ENCODE measurements at places on chromosomes 7 and 10.

- ATAC-seq = no peak
Observed at GRCh38 chr10:113018034-113018433, 68.0 kb downstream of the TCF7L2 start.

DNA sequence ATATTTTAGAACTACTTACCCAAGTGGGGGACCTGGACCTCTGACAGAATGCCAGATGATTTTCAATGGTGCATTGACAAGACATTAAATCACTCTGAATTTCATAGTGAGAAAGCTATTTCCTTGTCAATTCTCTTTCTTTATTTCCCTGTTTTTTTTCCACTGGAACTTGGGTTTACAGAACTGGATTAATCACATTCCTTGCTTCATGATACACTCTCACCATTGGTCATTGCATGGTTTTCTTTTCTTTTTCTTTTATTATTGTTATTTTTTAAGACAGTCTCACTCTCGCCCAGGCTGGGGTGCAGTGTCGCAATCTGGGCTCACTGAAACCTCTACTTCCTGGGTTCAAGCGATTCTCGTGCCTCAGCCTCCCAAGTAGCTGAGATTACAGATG, 38.5 kb upstream of the LBX1 start:
- ATAC-seq = no peak

DNA sequence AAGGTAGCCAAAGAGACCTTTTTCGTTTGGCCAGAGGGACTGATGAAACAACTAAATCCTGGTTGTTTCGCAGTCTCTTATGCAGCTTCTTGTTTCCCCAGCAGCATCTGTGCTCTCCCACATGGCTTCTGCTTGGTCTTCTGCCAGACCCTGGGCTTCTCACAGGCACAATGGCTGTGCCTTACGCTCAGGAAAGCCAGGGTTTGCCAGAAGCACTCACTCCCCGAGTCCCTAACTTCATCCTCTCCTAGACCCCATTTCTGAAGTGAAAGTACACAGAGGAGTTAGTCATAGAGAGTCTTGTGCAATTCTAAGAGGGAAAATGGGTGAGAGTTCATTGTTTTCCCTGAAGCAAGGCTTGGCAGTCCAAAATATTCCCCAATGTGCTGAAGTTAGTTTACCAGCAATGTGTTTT, 121.7 kb downstream of the EVX1 start:
- ATAC-seq = no peak

DNA sequence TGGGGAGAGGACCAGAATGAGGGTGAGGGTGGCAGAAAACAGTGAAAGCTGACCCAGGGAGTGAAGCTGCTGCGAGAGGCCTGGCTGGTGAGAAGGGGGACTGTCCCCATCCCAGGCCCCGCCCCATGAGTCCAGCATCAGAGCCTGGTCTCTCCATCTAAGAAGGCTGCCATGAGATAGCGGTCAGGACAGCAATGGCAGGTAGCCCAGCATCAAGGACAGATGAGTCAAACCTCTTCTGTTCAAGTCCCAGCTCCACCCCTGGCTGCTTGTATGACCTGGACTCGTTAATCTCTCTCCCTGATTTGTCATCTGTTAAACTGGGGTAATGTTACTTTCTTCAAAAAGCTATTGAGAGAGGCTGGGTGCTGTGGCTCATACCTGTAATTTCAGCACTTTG, 22.2 kb downstream of the GPNMB start:
- no peak for ATAC-seq

DNA sequence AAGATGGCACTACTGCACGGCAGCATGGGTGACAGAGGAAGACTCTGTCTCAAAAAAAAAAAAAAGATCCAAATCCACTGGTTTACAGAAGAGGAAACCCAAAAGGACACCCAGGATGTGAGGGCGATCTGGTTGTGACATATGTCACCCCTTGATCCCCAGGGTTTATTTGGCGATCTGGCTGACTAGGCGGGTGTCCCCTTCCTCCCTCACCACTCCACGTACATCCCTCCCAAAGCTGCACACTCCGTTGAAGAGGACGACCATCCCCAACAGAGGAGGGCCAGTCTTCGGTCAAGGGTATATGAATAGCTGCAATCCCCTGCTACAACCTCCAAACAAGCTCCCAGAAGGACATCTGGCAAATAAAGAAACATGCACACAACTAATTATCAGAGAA, 111.6 kb downstream of the HTR5A start:
- ATAC-seq = no peak

DNA sequence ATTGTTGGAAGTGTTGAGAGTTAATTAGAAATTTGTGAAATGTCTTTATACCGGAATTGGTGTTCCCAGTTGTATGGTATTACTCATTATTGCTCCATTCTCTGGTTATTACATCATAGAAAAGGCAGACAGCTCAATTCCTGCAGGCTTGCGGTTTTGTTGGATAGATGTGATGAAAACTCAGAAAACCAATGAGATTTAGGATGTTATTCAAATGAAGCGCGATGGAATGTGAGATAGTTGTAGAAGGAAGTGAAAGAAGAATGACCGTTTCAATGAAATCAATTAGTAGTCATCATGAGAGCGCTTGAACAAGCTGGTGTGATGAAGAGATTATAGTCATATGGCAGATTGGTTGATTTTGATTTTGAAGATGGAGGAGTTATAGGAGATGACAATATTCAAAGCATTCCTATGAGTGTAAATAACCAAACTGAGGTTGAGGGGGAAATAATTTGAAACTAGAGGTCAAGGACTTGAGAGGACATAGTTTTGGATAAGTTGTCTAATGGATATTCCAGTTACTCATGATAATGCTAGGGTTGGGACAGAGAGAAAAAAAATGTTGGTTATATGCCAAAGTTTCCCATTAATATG, 991.5 kb downstream of the NRG3 start:
- ATAC-seq = no peak

- no peak for ATAC-seq
Observed at GRCh38 chr7:94127026-94127425, 122.9 kb upstream of the BET1 start.

GRCh38 chr7:23469150-23469960, 936 bp downstream of the IGF2BP3 start:
- peak; percentile 23 for ATAC-seq

DNA sequence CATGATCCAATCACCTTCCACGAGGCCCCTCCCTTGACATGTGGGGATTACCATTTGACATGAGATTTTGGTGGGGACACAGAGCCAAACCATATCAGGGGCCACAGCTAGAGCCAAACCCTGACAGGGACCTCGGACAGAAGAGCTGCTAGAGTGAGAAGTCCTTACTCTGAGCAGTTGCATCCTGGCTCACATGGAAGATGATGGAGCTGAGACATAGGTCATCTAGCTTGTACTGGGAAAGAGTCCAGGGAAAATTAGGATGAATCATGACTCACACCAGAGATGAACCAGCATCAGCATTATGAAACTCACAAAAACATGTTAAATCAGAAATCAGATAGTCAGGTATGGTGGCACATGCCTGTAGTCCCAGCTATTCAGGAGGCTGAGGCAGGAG, 12.8 kb upstream of the FMC1 start:
- no peak for ATAC-seq

DNA sequence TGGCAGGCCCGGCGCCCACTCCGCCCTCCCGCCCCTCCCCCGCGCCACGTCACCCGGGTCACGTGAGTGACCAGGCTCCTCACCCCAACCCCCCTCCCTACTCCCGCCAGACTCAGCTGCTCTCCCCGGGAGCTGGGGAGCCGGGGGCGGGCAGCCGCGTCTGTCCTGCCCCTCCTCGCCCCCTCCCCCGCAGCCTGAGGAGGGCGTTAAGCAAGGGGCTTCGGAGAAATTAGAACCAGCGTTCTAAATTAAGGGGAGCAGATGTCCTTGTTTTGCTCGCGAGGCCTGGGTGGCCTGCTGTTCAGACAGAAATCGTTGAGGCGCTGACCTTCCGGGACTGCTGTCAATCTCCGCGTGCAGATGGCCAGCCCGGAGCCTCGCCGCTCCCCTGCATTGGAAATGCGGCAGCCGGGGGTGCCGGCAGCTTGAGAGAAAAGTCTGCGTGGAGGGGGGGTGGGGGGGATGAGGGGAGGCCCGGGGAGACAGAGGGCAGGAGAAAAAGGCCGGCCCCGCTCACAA, 102.2 kb upstream of the ZNF438 start:
- peak; percentile 58 for ATAC-seq

- no peak for ATAC-seq
Observed at GRCh38 chr7:77239471-77239870, 39.9 kb upstream of the FGL2 start.

- no peak for ATAC-seq
Observed at GRCh38 chr7:159139202-159139601, 5.5 kb downstream of the VIPR2 start.

- no peak for ATAC-seq
Observed at GRCh38 chr10:24357344-24358004, 148.5 kb downstream of the KIAA1217 start.

DNA sequence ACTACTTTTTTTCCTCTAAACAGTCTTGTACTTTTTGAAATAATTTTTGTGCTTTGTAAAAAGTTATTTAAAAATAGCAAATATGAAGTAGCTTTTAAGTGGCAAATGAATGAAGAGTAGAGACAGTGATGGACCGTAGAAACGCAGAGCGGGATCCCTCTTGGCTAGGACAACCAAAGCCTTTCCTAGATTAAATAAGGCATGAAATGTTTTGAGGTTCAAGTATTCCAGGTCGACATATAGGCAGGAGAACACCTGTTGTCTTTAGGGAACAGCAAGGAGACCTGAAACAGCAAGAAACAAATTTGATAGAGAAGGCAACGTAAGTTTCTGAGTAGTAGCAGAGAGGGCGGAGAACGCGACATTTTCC, 662 bp upstream of the PPRC1 start:
- no peak for ATAC-seq

- no peak for ATAC-seq
Observed at GRCh38 chr7:36278069-36278619, 111.5 kb upstream of the ANLN start.

GRCh38 chr7:22864301-22864700, 41.7 kb upstream of the TOMM7 start:
- no peak for ATAC-seq

DNA sequence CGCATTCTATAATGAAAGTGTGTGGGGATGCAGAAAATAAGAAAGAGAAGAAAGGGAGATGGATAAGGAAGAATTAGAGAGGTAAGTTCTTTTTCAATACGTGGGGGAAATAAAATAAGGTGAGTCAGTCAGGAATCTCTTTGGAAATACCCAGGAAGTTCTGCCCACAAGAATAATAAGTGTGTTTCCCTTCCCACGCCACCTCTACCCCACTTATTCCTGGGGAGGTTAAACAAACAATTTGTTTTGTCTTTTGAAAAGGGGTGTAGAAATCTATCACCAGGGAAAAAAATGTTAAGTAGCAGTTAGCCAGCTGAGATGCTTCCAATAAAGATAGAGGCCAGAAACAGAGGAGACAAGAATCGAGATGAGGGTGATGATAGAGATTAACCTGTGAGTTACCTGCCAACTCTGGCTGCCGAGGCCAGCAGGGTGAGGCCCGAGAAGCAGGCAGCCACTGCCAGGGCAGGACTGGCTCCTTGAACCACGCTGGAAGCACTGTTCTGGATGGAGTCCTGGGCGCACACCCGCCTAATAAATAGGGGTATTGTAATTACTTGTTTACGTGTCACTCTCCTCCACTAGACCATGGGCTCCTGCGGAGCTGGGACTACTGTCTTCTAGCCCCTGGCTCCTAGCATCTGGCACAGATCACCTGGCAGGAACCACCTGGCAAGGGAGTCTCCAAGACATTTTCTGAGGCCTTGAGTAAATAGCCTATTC, 191.3 kb downstream of the FGFR2 start:
- no peak for ATAC-seq

DNA sequence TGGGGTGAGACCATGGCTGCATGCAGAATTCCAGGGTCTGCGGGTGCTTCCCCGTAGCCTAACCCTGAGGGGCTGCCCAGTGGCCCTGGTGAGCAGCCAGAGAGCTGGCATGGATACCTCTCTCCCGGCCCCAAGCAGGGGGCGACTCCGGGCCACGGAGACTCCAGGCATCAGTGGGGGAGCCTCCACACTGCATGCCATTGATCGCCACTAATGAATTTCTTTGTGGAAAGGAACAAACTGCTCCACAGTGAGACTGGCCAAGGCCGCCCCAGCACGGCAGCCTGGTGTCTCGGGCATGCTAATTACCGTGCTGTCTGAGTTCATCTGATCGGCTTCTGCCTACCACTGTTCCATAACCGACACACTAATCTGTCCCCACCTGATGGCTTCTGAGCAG, 184.4 kb downstream of the GRID1 start:
- no peak for ATAC-seq

DNA sequence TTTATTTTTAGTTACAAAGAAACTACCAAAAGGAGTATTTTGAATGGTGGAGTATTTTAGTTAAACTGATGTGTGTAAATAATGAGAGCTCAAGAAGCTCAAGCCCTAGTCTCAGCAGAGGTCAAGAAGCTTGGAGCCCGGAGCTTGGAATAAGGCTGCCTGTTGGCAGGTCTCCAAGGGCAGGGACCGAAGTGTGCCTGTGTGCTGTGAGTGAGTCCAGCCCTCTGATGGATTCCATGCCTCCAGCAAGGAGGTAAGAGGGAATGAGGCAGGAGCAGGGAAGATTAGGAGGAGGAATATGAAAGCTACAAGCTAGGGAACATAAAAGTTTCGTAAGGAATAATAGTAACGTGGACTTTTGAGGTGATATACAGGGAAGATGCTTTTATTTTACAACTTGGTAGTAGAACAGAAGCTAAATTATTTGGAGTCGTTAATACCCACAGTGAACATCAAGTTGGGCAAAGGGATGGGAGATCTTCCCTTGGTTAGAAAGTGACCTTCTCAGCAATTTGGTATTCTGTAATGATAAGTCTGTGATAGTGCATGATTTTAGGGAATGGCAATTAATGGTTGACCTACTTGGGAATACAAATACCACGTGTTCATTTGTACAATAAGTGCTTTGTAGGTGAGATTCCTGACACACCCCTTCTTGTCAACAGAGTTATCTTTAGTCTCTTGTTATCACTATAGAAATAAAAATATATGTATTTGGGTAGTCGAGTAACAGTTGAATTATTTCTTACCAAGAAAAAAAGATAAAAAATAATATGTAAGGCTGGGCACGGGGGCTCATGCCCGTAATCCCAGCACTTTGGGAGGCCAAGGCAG, 4.6 kb downstream of the SEC23IP start:
- no peak for ATAC-seq

DNA sequence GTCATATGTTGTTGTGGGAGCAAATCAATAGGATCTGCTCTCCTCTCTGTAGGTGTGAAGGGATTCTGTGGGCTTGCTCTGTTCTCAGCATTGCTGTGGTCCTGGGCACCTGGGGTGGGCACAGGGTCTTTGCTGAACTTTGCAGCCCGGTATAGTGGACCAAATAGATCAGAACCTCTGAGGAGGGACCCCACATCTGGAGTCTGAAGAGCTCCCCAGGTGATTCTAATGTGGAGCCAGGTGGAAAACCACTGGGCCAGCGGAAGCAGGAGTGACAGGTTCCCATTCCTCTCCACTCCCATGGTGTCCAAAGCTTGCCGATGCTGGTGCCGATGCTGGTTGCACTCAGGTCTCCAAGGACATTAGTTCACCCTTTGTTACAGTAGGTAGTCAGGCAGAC, 257.2 kb downstream of the GLRX3 start:
- ATAC-seq = no peak

- peak; percentile 63 for ATAC-seq
Observed at GRCh38 chr7:65475734-65476319, 102.2 kb downstream of the ZNF92 start.

GRCh38 chr7:55180963-55181542, 162.2 kb downstream of the EGFR start:
- ATAC-seq = no peak

GRCh38 chr10:14302035-14302434, 28.7 kb downstream of the FRMD4A start:
- no peak for ATAC-seq

- ATAC-seq = no peak
Observed at GRCh38 chr10:7833210-7833609, 14.9 kb downstream of the TAF3 start.

GRCh38 chr7:157312941-157313340, 23.9 kb upstream of the DNAJB6 start:
- no peak for ATAC-seq
